ENCODE measurements at places on chromosomes 12 and 14.

DNA sequence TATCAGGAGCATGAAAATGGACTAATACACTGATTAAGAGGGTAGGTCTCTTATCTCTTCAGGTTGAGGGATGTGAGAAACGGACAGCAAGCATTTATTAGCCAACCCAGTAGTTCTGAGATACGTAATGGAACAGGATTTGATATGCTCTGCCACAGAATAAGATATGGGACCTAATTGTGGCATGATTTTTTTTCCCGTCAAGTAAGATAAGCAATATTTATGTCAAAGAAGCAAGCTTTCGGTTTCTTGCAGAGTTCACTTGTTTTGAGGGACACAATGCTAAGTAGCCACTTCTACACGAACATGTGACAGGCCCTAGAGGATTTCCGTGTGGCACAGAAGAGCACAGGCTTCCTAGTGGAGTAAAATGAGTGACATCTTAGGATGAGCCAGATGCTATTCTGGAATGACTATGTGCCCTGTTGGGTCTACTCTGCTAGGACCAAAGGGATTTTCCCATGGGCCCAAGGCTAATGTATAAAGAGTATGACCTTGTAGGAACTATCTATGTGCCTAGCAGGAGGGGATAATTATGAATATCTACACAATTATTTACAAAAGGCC lies 57.9 kb downstream of the SLC38A1 start:
- no peak for DNase-seq

- no peak for DNase-seq
These were observed 44.1 kb downstream of the HRK start for GRCh38 chr12:116837097-116837496.

- no peak for DNase-seq
These were observed 4.5 kb upstream of the REM2 start for GRCh38 chr14:22878271-22879246.

- DNase-seq = no peak
These were observed 21.9 kb downstream of the CLMN start for GRCh38 chr14:95297832-95298231.

GRCh38 chr14:81472096-81472800 lies 61.4 kb downstream of the SEL1L start:
- no peak for DNase-seq

- no peak for DNase-seq
These were observed 41.3 kb downstream of the CCNK start for GRCh38 chr14:99522457-99522891.

DNA sequence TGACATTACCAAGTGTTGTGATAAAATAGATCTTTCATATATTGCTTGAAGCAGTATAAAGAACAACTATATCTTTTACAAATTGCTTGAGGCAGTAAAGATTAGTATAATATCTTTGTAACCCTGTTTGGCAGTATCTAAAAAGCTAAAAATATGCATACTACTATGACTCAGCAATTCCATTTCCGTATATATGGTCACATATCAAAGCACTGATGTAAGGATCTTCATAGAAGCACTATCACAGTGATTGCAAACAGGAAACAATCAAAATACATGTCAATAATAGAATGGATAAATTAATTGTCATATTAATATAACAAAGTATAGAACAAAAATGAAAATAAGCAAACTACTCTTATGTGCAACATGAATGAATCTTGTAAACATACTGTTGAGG lies 158.4 kb upstream of the IGF1 start:
- DNase-seq = no peak

DNA sequence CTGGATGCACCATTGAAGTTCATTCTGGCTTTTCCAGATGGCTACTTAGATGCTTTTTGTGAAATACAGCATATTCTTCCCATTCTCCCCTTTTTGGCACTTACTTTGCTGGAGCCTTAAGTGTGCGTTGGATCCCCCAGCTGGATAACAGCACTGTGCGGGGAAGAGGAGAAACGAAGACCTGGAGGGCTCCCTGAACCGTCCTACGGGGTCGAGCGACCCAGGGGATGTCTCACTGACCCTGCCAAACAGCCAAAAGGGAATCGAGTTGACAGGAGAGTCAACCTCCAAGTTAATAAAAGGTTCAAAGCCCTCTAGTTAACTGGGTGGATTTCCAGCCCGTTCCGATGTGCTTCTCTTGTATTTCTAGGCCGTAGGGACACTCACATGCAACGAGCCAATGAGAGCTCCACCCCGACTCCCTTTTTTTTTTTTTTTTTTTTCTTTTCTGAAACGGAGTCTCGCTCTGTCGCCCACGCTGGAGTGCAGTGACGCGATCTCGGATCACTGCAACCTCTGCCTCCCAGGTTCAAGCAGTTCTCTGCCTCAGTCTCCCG lies 1.0 kb upstream of the CAMKK2 start:
- DNase-seq = peak; percentile 5

- DNase-seq = no peak
These were observed 4.7 kb upstream of the SLC48A1 start for GRCh38 chr12:47768323-47768811.

- no peak for DNase-seq
These were observed 13.1 kb downstream of the TMBIM4 start for GRCh38 chr12:66156654-66157053.

DNA sequence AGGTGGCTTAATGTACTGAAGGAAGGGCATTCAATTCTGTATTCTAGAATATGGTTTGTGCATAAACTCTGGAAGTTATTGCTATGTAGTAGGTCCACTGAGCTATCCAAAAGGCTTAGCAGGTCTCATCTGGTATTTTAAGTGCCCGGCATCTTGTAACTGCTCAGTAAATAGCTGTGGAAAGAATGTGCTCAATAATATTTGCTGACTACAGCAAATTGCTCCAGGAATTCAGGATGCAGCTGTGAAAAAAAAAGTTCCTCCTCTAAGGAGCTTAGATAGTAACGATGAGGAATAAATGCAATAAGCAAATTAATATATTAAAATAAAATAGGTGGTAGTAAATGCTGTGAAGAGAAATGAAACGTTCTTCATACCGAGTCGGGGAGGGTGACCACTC lies 857.1 kb downstream of the AACS start:
- DNase-seq = no peak

DNA sequence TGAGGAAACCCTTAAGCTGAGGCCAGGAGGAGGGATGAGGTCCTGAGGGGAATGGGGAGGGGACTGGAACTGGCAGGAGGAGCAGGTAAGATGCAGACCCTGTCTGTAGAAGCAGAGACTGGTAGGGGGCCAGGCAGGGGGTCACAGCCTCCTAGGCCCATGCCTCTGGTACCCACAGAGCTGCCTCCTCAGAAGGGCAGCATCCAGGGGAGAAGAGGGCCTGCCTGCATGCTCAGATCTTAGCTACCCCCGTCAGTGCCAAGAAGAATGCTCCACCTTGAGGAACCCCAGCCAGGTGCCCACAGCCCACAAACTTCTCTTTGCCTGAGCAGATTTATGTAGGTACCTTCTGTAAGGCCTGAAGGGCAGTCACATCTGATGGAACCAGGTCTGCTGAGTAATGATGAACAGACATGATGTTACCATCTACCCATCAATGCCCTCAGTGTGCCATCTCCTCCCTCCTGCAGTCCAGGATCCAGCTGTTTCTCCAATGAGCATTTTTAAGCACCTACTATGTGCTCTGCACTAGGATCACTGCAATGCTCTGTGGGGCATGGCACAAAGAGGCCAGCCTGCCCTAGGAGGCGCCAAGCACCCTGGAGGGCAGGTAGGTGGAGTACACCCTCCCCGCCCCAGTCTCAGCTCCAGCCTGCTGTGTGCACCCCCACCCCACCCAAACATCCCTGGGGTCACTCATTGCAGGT lies 24.8 kb upstream of the ZFP36L1 start:
- DNase-seq = no peak

GRCh38 chr12:1842905-1843640 lies 22.7 kb downstream of the LRTM2 start:
- no peak for DNase-seq

- no peak for DNase-seq
These were observed 83.8 kb downstream of the KCNMB4 start for GRCh38 chr12:70449753-70450341.

GRCh38 chr12:32334371-32334777 lies 65.0 kb upstream of the FGD4 start:
- no peak for DNase-seq

GRCh38 chr12:63826006-63826585 lies 18.4 kb upstream of the SRGAP1 start:
- DNase-seq = no peak

DNA sequence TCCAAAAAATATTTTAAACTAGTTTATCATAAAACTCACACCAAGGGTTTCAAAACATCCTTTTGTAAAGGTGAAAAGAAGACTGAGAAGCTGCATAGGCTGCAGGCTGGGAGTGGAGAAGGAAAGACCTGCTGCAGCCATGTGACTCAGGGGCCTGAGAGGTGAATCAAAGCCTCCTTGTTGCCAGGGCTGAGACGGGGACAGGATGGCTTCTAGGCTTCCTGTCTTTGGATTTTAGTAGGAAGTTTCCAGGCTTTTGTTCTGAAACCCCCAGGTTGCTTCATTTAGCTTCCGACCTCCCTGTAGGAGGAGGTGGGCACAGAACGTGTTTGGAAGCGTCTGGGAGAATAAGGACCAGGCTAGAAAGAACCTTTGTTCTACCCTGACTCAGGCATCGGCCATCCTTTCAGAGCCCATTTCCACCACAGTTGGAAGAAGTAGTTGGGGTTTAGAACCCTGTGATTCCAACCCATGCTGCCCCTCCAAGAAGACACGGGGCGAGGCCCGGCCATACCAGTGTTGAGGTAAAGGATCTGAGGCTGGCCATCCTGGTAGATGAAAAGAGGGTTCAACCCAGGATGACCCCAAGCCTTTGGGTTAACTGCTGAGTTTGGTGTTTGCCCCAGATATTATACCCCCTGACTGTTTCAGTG lies 122.4 kb downstream of the SLC25A47 start:
- no peak for DNase-seq

- DNase-seq = no peak
These were observed 1.1 kb upstream of the MYH7 start for GRCh38 chr14:23436327-23437132.

DNA sequence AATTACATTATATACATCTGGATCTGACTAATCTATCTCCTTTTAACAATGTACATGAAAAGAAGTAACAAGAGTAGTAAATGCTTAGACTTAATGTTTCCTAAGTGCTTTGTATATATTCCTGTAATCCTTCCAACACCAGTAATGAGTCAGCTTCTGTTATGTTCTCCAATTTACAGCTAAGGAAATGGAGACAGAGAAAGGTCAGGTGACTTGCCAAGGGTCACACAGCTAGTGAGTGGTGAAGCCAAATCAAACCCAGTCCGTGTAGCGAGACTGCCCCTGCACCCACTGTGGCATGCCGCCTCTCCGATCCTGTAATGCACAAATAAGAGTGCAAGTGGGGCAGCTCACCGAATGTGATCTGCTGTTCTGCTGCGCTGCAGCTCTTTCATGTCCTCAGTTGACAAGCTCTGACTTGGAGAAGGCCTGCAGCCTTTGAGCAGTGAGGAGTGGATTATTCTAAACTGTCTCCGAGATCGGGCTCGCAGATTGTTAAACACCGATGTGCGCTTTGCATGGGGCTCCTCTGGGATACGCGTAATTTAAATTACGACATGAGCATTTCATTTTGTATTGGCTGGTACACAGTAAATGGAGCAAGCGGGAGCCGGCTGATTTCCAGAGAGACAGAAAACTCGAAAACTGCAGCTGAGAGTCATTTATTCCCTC lies 65.1 kb upstream of the KTN1 start:
- no peak for DNase-seq

DNA sequence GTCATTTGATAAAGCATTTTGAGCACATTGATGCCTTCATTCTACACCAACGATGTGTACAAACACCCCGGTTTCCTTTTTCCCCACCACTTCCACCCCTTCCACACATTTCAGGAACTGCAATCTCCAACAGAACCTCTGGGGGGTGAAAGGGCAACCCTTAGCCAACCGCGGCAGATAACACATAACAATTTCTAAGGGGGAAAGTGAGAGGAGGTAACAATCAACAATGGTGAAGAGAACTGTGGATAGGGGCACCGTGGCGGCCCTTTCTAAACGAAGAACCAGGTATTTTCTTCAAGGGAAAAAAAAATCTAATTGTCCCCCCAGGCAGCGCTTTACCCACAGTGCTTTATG lies 1.1 kb downstream of the KITLG start:
- no peak for DNase-seq

- no peak for DNase-seq
These were observed 40.9 kb downstream of the KCTD10 start for GRCh38 chr12:109436188-109436560.

GRCh38 chr14:69325646-69326265 lies 65.8 kb downstream of the GALNT16 start:
- no peak for DNase-seq
